NCI-H69 (cell line): ENCODE measurements at places on chromosomes 13 and 19.

DNA sequence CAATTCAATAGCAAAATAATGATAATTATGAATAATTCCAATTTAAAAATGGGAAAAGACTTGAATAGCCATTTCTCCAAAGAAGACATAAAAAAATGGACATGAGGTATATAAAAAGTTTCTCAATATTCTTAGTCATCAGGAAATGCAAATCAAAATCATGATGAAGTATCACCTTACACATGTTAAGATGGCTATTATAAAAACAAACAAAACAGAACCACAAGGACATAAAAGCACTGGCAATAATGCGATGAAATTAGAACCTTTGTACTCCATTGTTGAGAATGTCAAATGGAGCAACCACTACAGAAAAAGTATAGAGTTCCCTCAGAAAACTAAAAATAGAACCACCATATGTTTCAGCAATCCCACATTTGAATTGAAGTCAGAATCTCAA, 1186.1 kb downstream of the SLITRK5 start:
- peak; percentile 92 for DNase-seq

GRCh38 chr19:8486661-8487136, 15.7 kb downstream of the PRAM1 start:
- no peak for DNase-seq

GRCh38 chr13:30696278-30697176, 38.8 kb upstream of the ALOX5AP start:
- DNase-seq = peak; percentile 28

GRCh38 chr13:30835442-30835841, 70.6 kb upstream of the MEDAG start:
- DNase-seq = peak; percentile 11

- DNase-seq = peak; percentile 60
Observed at GRCh38 chr19:49409441-49410029, 13.7 kb downstream of the PTH2 start.

DNA sequence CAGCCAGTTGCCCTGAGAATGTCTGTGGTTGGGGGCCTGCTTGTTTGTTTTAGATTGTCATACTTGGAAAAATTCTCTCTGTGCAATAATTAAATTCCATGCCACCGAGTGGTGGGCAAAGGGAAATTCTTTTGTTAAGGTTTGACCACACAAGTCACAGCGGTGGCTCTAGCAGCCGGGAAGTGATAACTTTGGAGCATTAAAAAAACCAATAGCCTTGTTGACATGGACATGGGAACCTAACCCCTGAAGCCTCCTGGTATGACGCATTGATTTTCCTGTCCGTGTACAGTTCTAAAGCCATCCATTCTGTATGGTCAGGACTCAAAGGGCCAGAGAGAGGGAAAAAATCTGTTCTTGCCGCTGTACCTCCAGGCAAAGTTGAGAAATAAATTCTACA, 384.9 kb upstream of the ZNF507 start:
- no peak for DNase-seq

- peak; percentile 65 for DNase-seq
Observed at GRCh38 chr19:1690699-1691307, 38.4 kb upstream of the TCF3 start.

GRCh38 chr13:42680748-42681147, 100.6 kb upstream of the FAM216B start:
- no peak for DNase-seq

DNA sequence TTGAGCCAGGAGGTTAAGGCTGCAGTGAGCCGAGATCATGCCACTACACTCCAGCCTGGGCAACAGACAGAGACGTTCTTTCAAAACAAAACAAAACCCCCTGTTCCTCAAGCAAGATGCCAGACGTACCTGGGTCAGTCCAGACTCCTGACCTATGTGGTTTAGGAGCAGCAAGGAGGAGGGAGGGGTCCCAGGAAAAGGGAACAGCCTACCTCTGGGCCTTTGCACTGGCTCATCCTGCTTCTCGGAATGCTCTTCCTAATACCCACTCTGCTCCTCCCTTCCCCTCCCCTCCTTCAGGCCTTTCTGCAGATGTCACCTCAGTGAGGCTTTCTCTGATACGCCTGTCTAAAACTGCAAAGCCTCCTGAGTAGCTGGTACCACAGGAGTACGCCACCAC, 9.5 kb downstream of the RINL start:
- DNase-seq = no peak

GRCh38 chr19:17468302-17469091, 1.8 kb upstream of the SLC27A1 start:
- no peak for DNase-seq

GRCh38 chr19:18637673-18638630, 1.1 kb downstream of the KLHL26 start:
- peak; percentile 55 for DNase-seq

DNA sequence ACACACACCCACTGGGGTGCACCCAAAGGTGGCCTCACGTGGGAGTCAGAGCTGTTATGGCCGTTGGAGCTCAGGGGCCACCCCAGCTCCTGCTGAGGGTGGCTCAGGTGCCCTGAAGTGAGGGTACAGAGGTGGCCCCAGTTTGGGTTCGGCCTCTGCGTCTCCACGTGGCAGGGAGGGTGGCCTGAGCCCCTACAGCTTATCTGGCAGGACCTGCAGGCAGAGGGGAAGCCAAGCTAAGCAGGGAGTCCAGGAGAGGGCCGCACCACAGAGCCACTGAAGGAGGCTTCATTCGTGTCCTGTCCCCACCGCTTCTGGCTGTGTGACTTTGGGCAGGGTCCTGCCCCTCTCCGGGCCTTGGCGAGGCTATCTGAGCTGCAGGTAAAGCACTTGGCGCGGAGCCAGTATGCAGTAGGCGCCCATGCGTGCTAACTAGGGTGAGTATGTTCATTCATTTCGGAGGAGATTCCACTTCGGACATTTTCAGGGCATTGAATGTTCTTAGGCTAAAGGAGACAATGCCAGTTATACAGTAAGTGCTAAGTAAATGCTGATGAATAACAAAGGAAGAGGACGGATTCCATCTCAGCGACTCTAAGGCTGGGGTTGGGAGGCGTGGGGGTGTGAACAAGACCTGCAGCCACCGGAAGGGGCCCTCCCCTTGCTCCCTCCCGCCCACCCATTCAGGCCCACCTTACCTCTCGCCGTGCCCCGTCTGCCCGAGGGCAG, 4.9 kb downstream of the REX1BD start:
- DNase-seq = no peak

- DNase-seq = peak; percentile 10
Observed at GRCh38 chr13:76164290-76164689, 528.2 kb downstream of the LMO7 start.

DNA sequence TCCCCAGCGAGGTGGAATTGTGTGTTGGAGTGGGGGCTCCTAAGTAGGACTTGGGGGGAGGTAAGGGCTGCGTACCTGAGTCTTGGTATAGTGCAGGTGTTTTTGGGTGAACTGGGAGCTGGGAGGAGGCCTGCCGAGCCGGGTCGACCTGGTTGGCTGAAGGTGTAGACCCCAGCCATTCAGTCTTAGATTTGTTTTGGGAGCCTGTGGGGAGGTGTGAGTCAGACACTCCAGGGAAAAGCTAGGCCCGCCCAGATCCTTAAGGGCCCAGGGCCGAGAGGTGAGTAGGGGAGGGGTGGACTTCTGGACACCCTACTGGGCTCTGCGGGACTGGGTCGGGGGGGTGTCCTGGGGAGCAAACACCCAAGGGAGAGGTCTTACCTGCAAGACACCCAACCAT, 935 bp downstream of the CRB3 start:
- no peak for DNase-seq

DNA sequence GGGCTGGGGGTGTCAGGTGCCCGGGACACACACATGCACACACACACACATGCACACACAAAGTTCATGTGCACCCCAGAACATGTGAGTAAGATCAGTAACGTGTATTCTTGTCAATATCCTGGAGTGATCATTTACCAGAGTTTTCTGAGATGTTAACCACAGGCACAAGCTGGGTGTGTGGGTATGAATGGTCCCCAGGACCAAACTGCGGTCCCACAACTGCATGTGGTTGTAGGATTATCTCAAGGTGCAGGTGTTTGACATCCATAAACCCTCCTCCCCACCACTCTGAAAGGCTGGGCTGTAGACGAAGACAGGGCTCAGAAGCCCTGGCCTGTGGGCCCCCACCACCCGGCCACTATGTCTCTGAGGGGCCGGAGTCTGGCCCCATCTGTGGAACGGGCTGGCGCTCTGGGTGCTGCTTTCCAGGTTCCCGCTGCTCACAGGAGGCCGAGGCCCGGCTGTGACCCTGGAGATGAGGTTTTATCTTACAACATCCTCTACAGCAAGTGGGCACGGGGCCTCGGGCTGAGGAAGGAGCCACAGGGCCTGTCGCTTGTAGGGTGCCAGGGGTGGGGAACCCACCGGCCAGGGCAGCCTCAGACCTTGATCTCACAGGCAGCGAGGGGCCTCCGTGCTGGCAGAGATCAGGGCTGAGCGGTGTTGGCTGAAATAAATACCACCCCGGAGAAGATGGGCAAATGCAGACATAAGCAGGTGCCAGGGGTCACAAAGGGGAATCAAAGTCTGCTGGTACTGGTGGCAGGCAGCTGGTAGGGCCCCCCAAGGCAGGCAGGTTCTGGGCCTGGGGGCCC, 4.3 kb downstream of the F2RL3 start:
- DNase-seq = no peak

DNA sequence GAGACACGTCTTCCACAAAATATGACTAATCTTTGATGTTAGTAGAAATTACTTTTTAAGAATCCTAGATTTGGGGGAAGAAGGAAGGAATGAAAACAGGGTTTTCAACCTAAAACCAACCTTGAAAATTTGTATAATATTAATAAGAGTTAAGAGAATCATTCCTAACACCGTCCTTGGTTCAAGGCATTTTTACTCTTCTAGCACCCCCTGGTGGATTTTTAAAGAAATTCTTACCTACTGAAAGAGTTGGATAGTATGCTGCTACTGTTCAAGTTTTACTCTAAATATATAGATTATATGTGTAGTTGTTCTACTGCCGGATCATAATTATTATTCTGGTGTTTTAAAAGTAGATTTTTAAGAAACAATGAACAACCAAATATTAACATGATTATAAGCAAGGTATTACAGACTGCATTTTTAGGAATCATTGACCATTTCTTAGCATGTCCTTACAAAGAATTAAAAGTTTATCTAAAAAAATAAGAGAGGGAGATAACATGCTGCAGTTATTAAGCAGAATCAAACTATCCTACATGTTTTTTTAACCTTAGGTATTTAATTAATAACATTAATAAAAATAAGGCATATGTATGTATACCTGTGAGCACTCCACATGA, 7.4 kb upstream of the SLITRK6 start:
- peak; percentile 48 for DNase-seq

GRCh38 chr13:98798849-98799645, 46.6 kb upstream of the SLC15A1 start:
- no peak for DNase-seq

DNA sequence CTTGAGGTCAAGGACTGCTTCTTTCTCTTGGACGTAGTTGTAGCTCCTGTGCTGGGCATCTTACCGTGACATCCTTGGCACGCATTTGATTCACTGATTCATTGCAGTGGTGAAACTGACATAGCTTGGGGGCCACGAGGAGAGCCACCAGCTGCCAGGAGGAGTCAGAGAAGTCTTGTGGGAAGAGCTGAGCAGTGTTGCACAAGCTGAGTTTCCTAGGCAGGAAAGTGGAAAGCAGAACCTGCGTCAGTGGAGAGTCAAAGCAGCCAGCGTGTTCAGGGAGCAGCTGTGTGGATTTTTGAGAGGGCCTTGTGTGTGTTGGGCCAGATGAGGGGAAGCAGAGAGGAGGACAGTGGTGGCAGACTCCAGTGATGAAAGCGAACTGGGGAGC, 5.3 kb upstream of the GPR183 start:
- DNase-seq = no peak

DNA sequence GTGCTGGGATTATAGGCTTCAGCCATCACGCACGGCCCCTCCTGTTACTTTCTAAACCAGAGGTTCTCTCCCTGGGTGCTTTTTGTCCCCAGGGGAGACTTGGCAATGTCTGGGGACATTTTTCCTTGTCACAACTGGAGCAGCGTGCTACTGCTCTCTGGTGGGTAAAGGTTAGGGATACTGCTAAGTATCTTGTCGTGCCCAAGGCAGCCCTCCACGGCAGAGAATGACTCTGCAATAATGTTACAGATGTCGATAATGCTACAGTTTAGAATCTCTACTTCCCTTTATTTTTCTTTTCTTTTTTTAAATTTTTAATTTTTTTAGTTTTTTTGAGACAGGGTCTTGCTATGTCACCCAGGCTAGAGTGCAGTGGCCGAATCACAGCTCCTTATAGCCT, 38.0 kb downstream of the ADGRE1 start:
- DNase-seq = no peak

DNA sequence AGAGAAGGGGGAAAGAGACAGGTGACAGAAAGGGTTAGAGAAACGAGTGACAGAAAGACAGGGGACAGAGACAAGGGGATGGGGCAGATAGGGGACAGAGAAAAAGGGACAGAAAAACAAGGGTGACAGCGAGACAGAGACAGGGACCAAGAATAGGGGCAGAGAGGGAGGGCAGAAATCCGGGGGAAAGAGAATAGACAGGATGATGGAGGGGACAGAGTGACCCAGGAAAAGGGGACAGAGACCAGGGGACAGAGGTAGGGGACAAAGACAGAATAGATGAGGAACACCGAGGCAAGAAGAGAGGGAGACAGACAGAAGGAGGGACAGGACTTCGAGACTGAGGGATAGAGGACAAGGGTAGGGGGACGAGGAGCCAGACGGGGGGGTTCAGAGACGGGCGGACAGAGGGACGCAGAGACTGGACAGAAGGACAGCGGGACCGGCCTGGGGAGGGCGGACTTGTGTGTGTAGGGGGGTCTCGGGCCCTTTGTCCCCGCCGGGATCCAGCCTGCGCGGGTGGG, 593 bp downstream of the CADM4 start:
- DNase-seq = no peak

DNA sequence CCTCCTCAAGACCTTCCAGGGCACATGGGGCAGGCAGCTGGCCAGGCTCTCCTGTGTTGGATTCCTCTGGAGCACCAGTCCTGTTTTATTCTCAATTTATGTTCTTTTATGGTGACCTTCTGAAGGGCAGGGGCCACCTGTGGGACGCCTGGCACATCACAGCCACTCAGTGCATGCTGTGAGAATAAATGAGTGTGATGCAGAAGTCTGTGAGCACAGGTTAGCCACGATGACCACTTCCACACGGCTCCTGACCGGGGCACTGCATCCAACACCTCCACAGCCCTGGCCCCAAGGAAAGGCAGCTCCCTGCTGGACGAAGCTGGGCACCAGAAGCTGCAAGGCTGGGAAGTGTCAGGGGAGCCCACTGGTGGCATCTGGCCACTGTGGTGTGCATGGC, 122.8 kb downstream of the CRYL1 start:
- no peak for DNase-seq

- no peak for DNase-seq
Observed at GRCh38 chr19:9700229-9700981, 25.5 kb upstream of the ZNF562 start.

GRCh38 chr13:97913206-97913605, 40.3 kb upstream of the IPO5 start:
- no peak for DNase-seq

- DNase-seq = no peak
Observed at GRCh38 chr13:37230346-37230745, 124.9 kb upstream of the CSNK1A1L start.
